SHP77 treated with DMSO at 0.1 percent for 48 hours (cell line): ENCODE measurements at places on chromosomes 5 and 9.

DNA sequence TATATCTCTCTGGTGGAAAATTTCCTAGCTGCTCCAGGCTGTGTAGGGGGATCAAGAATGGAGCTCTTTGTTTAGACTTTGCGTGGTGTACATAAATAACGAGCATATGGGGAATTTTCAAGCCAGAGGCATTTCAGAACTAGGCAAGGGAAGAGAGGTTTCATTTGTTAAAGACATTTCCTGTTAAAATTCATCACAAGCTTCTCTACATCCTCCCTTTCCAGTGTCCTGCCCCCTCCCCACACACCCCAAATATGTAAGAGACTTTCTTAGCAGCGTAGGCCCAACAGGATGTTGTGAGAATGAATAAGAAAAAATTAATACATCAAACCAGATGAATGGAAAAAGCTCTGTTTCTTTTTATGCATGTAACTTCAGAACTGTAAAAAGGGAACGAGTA, 150.3 kb downstream of the GPBP1 start:
- no peak for DNase-seq

- DNase-seq: no peak
Measured at GRCh38 chr9:128246471-128246870, 29.3 kb downstream of the GOLGA2 start.

DNA sequence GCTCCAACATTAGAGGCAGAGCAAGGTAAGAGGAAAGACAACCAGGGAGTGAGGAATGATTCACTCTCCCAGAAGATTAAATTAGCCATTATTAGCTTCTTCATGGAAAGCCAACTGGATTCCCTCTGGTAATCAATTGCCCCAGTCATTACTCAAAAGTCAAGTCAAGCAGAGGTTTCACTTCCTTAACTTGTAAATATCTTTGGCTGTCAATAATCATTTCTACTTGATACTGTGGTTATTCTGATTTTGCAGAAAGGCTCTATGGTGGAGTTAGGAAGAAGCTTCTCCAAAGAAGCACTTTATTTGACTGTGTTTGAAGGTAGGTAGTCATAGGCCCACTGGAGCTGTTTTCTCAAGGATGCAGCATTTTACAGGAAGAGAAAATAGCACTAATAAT, 78.0 kb downstream of the JAKMIP2 start:
- no peak for DNase-seq

DNA sequence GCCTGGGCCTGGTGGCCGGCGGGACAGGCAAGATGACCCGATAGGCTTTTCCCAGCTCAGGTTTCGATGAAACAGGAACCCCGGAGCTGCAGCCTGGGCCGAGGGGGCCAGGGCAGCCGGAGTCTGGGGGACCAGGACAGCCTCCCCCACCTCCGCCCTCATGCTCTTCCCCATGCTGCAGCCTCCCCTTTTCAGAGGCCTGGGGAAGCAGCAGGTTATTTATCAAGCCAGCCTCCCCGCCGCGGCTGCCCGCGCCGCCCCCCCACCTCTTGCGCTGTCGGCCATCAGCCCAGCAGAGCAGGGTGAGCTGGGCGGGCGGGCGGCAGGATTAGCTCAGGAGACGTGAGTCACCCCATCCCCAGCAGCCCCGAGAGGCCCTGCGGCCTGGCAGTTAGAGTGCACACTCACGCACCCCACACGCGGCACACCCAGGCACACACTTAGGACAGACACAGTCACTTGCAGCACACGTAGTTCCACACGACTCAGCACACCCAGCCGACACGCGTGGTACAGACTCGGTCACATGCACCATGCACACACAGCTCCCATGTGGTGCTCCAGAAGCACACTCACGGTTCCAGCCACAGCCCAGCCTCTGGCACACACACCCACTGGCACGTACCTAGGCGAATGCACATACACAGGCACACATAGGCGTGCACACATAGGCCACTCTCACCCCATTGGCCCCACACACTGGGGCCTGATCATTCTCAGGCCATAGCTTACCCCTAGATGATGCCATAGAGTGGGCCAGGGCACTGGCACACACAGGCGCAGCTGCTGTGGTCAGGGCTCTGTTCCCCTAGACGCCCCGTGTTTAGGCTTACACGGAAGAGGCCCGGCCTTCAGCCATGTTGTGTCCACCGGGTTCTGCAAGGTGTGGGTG, 13.0 kb downstream of the CXXC5 start:
- no peak for DNase-seq
